DMS53 (cell line): ENCODE measurements at places on chromosomes 5 and 9.

- no peak for DNase-seq
These were observed 64.9 kb upstream of the ELL2 start for GRCh38 chr5:96026406-96027041.

DNA sequence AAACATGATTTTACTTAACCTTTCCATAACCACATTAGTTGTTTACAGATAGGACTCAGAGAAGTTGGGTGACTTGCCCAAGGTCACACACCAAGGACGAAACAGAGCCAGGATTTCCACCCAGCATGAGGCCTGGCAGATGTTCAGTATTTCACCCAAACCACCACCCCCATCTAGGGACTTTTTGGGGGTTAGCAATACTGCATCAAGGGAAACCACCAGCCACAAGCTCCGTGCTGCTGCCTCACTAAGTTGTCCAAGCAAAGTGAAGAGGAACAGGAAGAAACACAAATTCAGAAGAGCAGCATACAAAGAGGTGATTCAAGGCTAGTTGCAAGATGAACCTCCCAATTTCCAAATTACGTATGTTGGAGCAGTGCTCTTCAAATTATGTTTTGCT is 219.6 kb upstream of the RORB start:
- no peak for DNase-seq

GRCh38 chr5:104643320-104643719 is 1080.7 kb upstream of the NUDT12 start:
- no peak for DNase-seq

- DNase-seq, result no peak
These were observed 36.7 kb downstream of the OLFML2A start for GRCh38 chr9:124813501-124814163.

DNA sequence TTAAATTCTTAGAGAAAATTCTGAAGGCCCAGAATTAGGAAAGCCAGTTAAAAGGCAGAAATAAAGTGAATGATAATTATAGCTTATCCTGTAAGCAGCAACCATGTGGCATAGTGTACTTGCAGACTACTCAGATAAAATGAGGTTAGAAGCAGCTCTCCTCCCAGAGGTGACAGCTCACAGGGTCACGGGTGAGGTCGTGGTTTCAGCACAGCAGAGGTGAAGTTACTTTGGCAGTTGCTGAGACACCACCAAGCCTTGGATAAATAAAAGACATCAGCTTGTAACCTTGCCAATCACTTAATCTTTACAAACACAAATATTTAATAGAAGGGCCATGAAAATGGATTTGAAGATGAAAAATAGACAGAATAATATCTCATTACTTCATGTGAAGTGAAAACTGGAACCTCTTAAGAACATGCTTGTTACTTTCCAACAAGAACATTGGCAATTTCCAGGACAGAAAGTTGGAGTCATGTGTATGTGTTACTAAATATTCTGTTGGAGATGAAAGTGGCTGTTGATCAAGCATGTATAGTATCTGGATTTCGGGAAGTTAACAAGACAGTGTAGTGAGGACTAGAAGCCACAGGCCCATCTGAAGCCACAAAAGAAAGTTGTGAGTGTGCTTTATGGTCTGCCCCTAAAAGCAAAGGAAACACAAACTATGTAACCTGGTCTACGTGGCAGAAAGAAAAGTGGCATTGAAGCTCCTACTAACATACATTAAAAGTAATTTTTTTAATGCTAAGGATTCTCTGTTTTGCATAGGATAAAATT is 134.4 kb downstream of the ERCC6L2 start:
- no peak for DNase-seq

DNA sequence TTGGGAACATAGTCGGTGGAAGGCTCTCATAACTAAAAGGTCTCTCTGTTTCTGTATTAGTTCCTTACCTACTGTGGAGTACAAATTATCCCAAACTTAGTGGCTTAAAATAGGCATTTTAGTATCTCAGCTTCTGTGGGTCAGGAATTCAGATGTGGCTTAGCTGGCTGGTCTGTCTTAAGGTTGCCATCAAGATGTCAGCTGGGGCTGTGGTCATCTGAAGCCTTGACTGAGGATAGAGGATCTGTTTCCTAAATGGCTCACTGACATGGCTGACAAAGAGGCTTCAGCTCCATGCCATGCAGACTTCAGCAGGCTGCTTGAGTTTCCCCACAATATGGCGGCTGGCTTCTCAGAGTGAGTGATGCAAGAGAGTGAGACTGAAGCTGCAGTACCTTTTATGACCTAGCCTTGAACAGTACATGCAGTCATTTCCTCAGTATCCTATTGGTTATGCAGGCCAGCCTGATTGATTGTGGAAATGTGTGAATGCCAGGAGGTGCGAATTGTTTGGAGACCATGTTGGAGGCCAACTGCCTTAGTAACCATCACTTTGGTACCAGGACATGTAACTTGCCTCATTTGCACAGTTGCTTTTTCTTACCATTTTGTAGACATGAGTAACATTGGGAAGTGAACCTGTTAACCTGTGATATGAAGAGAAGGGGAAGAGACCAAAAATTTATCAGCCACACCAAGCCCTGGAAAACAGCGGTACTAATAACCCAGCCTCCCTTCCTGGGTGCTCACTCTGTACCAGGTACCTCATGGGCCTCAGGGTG is 152.8 kb upstream of the IER5L start:
- peak; percentile 58 for DNase-seq

- no peak for DNase-seq
These were observed 162.6 kb downstream of the SMC2 start for GRCh38 chr9:104256696-104257062.

DNA sequence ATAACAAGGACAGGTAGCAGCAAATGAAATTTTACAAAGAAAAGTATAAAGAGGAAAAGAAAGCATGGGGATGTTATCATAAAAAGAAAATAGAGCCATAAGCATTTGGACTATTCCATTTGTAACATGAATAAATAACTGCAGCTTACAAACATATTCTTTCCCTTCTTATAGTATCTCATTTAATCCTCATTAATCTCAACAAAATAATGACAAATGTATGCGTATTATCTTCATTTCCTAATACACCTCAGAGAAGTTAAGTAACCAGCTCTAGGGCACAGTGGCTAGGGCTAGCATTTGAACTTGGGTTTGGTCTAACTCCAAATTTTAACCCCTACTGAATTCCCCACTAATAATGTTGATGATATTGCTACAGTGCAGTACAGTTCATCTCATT is 175.5 kb upstream of the POU5F2 start:
- DNase-seq, result no peak

GRCh38 chr9:70491426-70492318 is 77.2 kb upstream of the KLF9 start:
- no peak for DNase-seq

GRCh38 chr9:18235181-18235908 is 238.6 kb upstream of the ADAMTSL1 start:
- no peak for DNase-seq

- peak; percentile 77 for DNase-seq
These were observed 283.0 kb downstream of the AOPEP start for GRCh38 chr9:95009459-95009858.

DNA sequence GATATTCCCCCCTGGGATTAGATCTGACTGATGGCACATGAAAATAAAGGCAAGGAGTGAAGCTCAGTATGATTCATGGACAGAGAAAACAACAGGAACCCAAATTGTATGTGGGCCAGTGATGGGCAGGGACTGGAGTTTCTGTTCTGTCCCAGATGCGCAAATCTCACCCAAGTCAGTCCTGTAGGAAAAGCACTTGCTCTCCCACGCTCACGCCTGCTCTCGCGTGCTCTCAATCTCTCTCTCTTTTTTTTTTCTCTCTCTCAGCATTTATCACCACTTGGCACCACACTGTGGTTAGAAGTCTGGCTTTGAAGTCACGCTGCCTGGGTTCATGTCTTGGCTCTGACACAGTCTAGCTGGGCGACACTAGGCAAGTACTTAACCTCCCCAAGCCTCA is 106.5 kb upstream of the LRRTM2 start:
- no peak for DNase-seq

DNA sequence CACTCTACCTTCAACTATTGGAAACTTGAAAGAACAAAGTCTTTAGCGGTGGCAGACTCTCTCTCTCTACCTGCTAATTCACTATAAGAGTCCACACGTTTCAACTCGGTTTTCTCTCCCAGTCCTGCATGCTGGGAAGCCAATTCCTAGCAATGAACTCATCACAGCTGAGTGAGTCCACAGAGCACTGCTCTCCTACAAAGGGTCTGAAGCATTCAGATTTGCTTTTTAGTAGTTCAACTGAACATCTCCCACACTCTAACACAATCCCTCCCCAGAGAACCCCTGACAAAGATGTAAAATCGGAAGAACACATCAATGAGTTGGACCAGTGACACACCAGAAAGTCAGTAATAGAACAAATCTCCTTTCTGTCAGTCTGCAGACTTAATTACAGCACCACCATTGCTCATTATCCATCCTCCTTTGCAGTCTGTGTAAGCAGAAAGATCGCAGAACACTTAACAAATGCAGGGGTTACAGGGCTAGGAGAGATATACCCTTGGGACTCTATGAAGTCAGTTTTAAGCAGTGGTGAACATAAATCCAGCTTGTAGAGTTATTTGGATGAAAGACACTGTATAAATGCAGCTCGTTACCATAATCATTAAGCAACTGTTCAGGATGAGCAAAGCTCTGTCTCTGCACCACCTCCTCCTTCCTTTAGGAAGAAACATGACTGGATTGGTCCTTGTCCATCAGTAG is 353.4 kb upstream of the GRIA1 start:
- DNase-seq, result no peak

GRCh38 chr5:71899865-71900342 is 180.8 kb downstream of the CARTPT start:
- peak; percentile 16 for DNase-seq

DNA sequence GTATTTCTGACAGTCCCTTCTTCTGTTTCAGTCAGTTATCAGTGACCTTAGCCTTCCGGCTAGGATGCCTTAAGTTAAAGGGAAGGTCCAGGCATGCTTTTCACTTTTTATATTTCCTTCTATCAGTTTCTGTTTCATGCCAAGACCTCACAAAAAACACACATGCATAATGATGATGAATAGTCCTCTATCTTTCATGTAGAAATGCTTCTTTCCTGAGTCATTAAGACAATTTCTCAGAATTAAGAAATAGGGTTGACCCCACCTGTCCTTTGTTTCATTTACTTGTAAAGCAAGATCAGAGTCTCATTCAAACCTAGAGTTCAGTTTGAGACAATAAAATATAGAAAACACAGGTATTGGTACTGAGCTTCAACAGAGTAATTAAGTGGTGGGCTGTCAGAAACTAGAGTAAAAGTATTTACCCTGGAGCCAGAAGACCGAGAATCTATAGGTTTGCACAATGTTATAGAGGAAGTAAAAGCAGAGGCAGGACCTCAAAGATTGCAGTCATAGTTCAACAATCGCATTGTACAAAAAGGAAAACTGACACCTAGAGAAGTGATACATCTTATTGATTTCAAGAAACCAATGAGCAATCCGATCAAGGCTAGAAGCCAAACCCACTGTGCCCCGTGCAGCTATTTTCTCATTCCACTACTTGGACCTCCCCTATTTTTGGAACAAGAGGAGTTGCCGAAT is 118.7 kb upstream of the PUM3 start:
- DNase-seq, result no peak

GRCh38 chr5:122292332-122292731 is 19.7 kb upstream of the SNCAIP start:
- no peak for DNase-seq

GRCh38 chr9:13386316-13386715 is 106.8 kb upstream of the MPDZ start:
- DNase-seq, result no peak

GRCh38 chr5:147398860-147399259 is 111.0 kb downstream of the DPYSL3 start:
- DNase-seq, result no peak

- DNase-seq, result no peak
These were observed 456.0 kb downstream of the RAB3C start for GRCh38 chr5:59038798-59039295.

- DNase-seq, result no peak
These were observed 3.2 kb upstream of the TMEM171 start for GRCh38 chr5:73117088-73117740.

DNA sequence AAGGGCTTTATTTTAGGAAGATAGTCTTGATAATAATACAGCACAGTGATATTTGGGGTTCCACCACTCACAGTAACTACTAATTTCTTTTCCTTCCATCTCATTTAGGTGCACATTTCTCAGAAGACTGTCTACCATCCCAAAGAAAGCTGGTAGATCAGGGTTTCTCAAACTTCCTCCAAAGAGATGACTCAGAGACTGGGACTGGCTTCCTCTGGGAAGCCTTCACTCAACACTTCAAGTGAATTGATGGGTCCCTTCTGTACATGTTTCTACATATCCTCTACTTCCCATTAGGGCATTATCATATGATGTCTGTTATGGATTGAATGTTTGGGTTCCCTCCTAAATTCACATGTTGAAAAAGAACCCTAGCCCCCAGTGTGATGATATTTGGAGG is 138.5 kb downstream of the SPOCK1 start:
- no peak for DNase-seq

- DNase-seq, result no peak
These were observed 194.3 kb downstream of the SMARCA2 start for GRCh38 chr9:2209400-2209799.

DNA sequence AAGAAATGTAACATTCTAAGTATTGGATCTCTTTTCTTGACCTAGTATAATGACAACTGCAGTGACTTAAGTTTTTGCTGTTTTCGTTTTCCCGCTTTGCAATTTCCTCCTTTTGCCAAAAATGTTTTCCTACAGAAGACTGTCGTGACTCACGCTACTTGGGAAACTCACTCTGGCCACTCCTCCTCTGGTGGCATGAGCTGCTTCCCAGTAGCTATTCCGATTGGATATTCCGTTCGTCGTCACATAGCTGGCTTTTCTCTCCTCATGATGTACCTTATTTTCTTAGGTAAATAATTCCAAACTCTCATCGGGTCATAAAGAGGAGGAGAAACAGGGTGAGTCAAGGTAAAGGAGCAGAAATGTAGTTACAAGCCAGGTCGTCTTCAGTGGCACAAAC is 64.9 kb downstream of the GOLPH3 start:
- no peak for DNase-seq

GRCh38 chr5:170771496-170771895 is 12.0 kb upstream of the GABRP start:
- no peak for DNase-seq

DNA sequence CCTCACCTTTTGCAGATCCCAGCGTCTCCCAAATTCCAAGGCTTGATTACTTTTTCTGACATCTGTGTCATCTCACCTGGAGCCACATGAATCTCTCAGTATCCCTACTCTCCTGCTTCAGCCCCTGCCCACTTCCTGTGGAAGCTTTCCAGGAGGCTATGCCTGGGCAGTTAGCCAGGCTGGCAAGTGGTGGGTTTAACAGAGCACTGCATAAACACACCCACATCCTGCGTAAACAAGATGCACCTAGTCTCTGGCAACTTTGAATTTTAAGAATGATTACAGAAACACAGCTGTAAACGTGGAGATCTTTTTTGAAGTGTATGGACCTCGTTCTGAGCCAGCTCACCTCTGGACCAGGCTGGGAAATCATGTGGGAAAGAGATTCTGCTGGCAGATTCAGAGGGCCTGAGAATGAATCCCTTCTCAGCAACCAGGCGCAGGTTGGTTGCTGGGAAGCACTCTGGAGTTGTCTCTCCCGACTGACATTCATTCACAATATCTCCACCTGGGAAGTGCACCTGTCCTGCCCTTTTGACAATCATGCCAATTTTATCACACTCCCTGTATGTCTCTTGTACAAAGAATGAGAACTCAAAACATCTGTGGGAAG is 55.7 kb upstream of the FANCC start:
- peak; percentile 54 for DNase-seq

- DNase-seq, result no peak
These were observed 196.8 kb upstream of the TRIM32 start for GRCh38 chr9:116490321-116490720.
